ENCODE measurements at places on chromosomes 1 and 21.

GRCh38 chr1:153649863-153650235 lies 8.7 kb upstream of the SNAPIN start:
- DNase-seq: no peak

DNA sequence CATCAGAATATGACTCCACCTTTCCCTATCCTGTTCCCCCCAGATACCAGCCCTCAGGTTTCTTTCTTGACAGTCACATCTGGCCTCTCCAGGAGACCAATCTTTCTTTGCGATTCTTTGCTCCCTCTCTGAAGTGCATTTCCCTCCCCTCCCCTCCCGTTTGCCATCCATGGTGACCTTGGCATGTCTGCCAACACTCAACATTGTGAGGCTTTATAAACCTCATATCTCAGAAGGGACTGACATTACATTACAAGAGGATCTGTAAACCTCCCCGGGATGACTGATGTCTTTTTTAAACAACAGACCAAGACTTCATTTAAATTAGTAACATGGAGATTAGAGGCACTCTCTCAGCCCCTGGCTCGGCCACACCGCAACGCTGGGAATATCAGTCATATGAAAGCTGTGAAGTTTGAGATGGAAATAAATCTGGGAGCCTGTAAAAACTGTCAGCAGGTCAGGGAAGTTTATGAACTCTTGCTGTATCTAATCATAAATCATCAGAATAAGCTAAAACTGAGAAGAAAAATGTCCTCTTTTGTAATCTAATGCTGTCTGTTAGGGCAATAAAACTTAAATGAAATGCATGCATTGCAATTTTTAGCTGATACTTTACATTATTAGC lies 401.7 kb upstream of the PROX1 start:
- no peak for DNase-seq

GRCh38 chr1:217049721-217050120 lies 326.5 kb upstream of the ESRRG start:
- no peak for DNase-seq

- DNase-seq: no peak
These were observed 43.4 kb downstream of the LTN1 start for GRCh38 chr21:28949318-28949717.

GRCh38 chr1:171372418-171373084 lies 58.6 kb downstream of the FMO4 start:
- DNase-seq: no peak

DNA sequence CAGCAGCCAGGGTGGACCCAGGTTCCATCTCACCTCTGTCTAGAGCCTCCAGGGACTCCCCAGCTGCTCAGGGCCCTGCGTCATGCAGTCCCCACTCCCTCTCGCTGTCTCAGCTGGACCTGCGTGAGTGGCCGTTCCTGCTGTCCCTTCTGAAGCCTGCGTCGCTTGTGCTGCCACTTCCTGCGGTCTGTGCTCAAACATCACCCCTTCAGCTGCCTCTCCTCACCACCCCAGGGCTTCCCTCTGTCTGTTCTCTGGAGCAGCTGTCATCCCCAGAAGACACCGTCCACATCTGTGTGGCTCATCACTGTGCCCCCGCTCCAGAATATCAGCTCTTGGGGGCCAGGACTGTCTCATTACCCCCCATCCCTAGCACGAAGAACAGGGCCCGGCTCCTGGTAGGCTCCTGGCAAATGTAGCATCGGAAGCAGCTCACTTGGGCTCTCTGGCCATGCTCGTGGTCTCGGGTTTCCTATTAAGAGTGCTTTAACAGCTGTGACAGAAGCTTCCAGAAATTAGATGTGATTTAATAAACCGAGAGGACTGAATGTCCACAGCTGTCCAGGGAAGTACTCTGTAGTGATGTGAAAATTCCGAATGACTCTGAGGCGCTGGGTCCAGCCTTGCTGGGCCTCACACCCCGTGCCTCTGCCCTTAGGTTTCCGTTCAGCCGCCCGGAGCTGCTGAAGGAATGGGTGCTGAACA lies 3.3 kb downstream of the THAP3 start:
- no peak for DNase-seq

GRCh38 chr1:54367613-54368012 lies 38.6 kb downstream of the SSBP3 start:
- DNase-seq: no peak

DNA sequence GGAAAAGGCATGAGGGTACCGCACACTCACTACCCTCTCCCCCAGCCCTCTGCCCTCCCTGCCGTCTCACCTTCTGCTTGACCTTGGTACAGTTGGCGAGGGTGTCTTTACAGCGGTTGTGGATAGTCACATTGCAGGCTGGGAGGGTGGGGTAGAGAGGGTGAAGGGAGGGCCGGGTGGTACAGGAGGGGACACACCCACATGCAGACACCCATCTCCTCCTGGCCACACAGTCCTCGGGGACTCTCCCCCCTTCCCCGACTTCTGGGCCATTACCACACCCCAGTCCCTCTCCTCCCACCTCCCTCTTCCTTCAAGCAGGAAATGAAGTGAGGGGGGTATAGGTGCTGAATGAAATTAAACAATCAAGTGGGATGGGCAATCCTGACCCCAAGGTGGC lies 11.6 kb downstream of the ARHGEF2 start:
- DNase-seq: no peak

- no peak for DNase-seq
These were observed 543.3 kb downstream of the KIF26B start for GRCh38 chr1:245698116-245698515.

GRCh38 chr1:35452106-35452774 lies 105.0 kb downstream of the KIAA0319L start:
- DNase-seq: no peak

- DNase-seq: no peak
These were observed 24.8 kb upstream of the PSEN2 start for GRCh38 chr1:226845624-226846023.

GRCh38 chr1:71502006-71502405 lies 421.2 kb upstream of the ZRANB2 start:
- DNase-seq: no peak

DNA sequence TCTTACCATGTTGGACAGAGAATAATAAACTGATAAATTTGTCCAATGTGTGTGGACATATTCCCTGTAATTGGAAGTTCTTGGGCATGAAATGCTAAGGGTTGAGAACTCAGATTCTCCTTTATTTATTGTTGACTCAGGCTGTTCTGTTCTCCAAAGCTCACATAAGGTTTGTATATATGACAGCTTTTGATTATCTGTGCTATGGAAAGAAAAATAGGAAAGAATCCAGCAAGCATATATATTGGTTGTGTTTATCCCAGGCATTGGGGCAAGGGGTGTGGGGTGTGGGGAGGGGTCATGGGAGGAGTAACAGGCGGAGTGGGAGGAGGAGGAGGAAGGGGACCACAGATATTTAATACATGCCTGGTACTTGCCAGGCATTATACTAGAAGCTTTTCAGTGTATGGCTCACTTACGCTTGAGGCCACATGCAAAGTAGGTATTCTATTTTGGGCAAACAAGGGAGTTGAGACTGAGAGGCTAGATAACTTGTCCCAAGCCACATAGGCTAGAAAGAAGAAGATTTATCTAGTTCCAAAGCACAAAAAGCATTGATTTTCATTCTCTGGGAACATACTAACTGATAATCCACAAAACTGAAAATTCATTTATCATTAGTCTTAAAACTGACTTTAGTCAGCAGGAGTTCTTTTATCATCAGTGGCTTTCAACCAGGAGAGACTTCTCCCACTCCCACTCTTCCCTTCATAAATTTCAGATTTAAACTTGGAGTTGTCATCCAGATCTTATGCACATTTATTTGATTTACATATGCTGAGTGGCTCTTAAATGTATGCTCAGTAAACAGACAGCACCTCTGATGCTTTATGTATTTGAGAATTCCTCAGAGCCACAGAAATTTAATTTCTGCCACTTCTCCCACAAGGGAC lies 27.2 kb downstream of the NGF start:
- DNase-seq: no peak

GRCh38 chr1:6152181-6152580 lies 27.9 kb downstream of the CHD5 start:
- no peak for DNase-seq

- DNase-seq: peak; percentile 20
These were observed 60.4 kb upstream of the ACOT11 start for GRCh38 chr1:54487571-54488050.

GRCh38 chr1:53575141-53575954 lies 116.1 kb downstream of the DMRTB1 start:
- DNase-seq: no peak

GRCh38 chr1:221439008-221439746 lies 302.7 kb downstream of the DUSP10 start:
- no peak for DNase-seq

DNA sequence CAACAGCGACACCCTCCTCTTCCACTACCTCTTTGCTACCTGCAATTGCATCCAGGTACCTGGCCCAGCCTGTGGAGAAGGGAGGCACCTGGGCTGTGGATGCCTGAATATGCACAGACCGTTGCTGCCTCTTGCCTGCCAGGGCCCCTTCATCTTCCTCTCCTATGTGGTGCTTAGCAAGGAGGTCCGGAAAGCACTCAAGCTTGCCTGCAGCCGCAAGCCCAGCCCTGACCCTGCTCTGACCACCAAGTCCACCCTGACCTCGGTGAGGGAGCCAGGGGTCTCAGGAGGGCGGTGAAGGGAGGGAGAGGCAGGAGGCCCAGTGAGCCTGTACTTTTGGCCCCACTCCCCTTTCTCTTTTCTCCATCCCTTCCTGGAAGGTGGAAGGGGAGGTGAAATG lies 11.5 kb downstream of the PSRC1 start:
- no peak for DNase-seq

- peak; percentile 28 for DNase-seq
These were observed 9.9 kb downstream of the MYOM3 start for GRCh38 chr1:24101796-24102586.

- DNase-seq: peak; percentile 88
These were observed at the start of gene VWA5B1 for GRCh38 chr1:20290624-20291597. Gene VWA5B1, plus strand, starts transcription at chr1:20290875. Its CDS starts 19,727 bp downstream, at chr1:20310602.

- no peak for DNase-seq
These were observed 27.9 kb downstream of the MRPL37 start for GRCh38 chr1:54227891-54228310.

- DNase-seq: peak; percentile 67
These were observed 17.9 kb downstream of the MTX1 start for GRCh38 chr1:155226188-155226909.

- no peak for DNase-seq
These were observed 176.3 kb upstream of the VAMP3 start for GRCh38 chr1:7594714-7595295.

DNA sequence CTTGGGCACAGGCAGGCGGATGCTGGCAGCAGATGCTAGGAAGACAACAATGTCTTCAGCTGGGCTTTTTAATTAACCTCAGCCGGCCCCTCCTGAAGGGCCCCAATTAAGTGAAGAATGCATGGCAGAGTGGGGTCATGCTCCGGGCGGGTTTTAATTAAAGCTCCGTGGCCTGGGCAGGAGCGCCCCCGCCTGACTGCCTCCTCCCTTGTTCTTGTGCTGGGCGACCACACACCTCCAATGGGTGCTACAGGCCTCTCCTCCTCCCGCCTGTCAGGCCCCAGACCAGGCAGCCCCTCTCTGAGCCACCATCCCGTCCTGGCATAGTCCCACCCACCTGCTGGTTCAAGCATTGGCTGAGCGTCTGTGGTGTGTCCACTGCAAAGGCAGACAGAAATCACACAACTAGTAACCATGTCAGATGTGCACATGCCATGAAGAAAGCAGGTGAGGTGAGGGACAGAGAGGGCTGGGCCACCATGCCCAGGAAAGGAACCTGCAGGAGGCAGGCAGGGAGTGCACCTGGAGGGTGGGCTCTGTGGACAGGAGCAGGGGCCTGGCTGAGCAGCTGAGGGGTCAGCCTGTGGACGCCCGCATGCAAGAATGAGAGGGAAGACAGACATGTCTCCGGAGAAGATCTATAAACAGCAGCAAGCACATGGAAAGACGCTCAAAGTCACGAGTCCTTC lies 8.5 kb upstream of the ARF1 start:
- DNase-seq: peak; percentile 55

GRCh38 chr1:213940947-213941346 lies 46.8 kb upstream of the PROX1 start:
- no peak for DNase-seq

- no peak for DNase-seq
These were observed 15.2 kb upstream of the GJB5 start for GRCh38 chr1:34739613-34740012.

GRCh38 chr1:43194509-43194908 lies 22.4 kb downstream of the CFAP57 start:
- no peak for DNase-seq

GRCh38 chr1:156510709-156511108 lies 10.1 kb upstream of the MEF2D start:
- no peak for DNase-seq

- DNase-seq: no peak
These were observed 19.2 kb downstream of the CD1D start for GRCh38 chr1:158199849-158200248.

DNA sequence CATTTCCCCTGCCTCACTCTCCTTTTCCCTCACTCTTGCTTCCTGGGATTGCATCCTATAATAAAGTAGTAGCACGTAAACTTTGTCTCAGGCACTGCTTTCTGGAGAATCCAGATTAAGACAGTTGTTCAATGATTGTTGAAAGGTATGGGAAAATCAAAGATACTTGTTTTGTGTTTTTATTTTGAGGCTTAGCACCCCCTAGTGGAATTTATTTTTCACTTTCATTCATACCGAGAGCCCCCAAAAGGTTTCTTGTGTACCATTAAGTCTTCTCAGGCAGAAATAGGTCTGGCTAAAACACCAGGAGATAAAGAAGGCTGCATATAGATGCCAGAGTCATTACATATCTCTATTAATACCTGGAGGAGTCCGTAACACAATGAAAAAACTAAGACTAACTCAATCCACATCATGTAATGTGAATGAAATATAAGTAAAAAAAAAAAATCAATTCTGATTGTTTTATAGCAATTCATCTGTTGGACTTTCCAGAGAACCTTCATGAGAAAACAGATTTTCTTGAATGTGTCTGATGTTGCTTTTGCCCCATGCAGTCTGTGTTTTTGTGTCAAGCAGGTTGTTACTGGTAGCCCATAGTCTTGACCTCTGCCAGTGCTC lies 103.5 kb downstream of the RPE65 start:
- DNase-seq: peak; percentile 34

DNA sequence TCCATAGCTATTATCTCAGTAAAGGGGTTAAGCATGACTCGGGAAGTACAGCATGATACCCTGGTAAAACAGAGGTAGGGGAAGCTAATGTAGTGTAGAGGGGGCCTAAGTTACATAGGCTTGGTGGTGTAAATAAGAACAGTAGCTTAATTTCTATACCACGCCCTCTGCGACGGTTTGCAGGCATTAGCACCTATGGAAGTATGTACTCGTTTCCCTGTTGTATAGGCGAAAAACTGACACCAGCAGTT lies 470 bp upstream of the NAXE start:
- DNase-seq: no peak

DNA sequence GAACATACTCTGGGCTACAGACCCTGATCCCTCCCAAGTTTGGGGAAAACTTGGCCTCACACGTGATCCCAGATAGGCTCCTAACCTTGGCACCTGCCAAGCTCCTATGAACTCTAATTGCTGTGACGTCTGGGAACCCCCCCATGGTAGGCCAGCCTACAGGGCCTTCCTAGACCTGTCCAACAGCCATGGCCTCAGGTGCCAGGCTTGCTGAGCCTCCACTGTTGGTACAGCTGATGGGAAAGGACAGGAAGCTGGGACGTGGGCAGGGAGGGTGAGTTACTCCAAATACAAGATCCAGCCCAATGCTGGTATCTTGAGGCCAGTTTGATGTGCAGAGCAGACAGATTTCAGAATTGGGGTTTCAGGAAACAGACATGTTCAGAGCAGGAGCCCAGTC lies 19.1 kb downstream of the SMIM12 start:
- DNase-seq: no peak

- DNase-seq: no peak
These were observed 48.5 kb downstream of the EVI5 start for GRCh38 chr1:92736395-92736794.

GRCh38 chr1:221487781-221488524 lies 253.9 kb downstream of the DUSP10 start:
- no peak for DNase-seq

GRCh38 chr1:204640578-204640977 lies 45.0 kb downstream of the LRRN2 start:
- no peak for DNase-seq
